ENCODE measurements at places on chromosomes 7 and 10.

DNA sequence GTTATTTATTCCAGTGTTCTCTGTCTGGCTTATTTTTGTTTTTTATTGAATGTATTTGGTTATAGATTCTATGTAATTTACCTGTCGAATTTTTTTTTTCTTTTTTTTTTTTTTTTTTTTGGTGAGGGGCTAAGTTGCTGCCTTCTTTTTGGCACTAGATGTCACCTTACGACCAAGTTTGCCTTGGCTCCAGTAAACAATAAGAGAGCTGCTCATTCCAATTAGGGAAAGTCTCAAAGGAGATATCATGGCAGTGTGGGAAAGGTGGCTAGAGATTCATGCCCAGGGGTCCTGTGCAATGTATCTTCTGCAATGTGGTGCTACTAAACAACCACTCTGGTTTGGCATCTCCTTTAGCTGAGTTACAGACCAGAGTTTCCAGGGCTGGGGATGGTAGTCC lies 84.0 kb downstream of the PTPN20 start:
- DNase-seq: no peak

- DNase-seq: no peak
Observed at GRCh38 chr10:91591797-91592174, 41.1 kb downstream of the PPP1R3C start.

- no peak for DNase-seq
Observed at GRCh38 chr10:33199731-33200232, 134.7 kb downstream of the NRP1 start.

- DNase-seq: no peak
Observed at GRCh38 chr7:3197567-3198213, 103.4 kb upstream of the SDK1 start.

- DNase-seq: no peak
Observed at GRCh38 chr10:3689871-3690510, 95.0 kb downstream of the KLF6 start.

- DNase-seq: peak; percentile 45
Observed at GRCh38 chr10:44927352-44927751, 16.2 kb downstream of the TMEM72 start.

GRCh38 chr10:78699971-78700370 lies 368.8 kb upstream of the ZMIZ1 start:
- DNase-seq: no peak

DNA sequence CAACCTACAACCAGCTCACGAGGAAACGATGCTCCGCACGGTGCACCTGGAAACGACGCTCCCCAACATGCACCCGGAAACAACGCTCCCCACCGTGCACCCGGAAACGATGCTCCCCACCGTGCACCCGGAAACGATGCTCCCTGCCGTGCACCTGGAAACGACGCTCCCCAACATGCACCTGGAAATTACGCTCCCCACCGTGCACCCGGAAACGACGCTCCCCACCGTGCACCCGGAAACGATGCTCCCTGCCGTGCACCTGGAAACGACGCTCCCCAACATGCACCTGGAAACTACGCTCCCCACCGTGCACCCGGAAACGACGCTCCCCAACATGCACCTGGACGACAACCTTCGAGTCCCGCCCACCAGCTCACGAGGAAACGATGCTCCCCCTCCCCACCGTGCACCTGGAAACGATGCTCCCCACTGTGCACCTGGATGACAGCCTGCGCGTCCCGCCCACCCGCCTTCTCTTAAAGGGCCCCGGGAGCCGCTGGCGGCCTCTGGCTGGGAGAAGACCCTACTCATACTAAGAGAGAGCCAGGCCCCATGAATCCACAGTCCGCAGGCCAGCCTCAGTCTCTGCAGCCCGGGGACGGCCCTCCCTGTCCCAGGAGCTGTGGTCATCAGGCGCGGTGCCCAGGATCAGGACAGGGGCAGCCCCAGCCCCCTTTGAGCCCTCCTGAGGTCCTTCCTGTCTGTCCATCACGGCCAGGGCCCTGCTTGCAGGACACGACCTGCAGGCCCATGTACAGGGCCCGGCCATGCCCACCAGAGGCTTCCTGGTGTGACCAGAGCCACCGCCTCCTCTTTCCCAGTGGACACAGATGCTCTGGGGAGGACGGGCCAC lies 98.3 kb downstream of the PDGFA start:
- DNase-seq: no peak

DNA sequence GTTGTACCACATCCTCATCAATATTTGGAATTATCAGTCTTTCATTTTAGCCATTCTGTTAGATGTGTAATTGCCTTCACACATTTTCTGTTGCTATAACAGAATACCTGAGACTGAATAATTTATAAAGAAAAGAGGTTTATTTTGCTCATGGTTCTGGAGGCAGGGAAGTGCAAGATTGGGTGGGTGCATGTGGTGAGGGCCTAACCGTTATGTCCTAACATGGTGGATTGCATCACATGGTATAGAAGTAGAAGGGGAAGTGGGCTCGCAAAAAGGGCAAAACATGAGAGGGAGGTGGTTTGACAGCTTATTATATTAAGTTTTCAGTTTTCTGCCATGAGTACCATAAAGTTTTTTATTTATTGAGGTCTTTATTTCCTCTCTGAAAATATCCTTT lies 452.0 kb downstream of the ARL4A start:
- no peak for DNase-seq

- DNase-seq: peak; percentile 54
Observed at GRCh38 chr7:48101968-48102367, 12.9 kb downstream of the UPP1 start.

DNA sequence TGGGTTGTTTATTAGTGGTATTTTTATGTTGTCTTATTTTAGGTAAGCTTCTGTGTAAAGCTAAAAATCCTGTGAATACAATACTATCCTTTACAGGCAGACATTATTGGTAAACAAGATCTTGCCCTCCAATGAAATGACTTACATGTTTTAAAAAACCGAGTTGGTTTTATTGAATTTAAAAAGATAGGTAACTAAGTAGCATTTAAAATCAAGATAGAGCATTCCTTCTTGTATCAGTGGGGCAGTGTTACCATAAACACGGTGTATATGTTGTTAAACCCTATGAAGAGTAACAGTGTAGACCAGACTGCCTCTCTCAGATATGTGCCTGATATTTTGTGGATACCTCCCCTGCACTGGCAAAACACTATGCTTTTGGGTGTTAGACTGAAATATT lies 81.0 kb downstream of the SNX10 start:
- no peak for DNase-seq

DNA sequence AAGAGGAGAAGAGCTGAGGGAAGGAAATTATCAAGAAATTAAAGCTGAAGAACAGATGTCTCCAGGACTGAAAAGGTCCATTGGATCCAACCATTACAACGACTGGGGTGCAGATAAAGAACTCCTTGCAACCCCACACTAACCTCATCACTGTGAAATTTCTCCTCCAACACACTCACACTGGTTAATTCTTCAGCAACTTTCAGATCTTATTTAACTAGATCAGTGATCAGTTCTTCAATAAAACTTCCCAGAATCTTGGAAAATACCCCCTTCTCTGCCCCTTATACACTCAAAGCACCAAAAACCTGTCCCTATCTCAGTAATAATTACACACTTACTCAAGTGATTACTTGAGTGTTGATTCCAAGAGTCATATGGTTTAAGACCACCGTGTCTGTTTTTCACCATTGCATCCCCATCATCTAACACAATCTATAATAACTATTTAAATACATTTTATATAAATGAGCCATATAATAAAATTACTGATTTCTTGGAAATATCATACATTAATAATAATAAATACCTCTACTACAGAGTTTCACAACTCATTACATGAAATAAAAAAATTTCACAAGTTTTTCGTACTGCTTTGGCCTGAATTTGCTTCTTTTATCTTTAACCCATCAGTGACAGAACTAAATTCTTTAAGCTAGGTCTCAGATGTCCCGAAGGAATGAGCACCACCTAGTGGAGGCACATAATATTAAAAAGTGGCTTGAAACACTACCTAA lies 123.7 kb downstream of the MPP7 start:
- DNase-seq: no peak

- DNase-seq: no peak
Observed at GRCh38 chr10:74040200-74041126, 42.5 kb downstream of the VCL start.

DNA sequence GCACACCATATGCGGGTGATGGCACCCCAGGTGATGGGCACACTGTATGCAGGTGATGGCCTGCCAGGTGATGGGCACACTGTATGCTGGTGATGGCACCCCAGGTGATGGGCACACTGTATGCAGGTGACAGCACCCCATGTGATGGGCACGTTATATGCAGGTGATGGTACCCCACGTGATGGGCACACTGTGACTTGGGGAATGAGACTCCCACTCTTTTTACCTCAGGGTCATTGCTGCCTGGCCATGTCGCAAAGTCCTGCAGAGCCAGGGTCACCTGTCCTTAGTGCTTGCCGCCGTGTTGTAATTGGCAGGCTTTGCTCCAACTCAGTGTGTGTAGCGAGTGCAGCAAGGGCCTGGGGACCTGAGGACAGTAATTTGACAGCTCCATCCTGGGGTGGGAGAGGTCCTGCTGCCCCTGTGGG lies 7.6 kb upstream of the CCDC201 start:
- no peak for DNase-seq

GRCh38 chr7:144830811-144831210 lies 5.0 kb downstream of the TPK1 start:
- DNase-seq: peak; percentile 53

All from islet precursor cell (in vitro differentiated cells).